ENCODE measurements at places on chromosomes 7 and 10.

DNA sequence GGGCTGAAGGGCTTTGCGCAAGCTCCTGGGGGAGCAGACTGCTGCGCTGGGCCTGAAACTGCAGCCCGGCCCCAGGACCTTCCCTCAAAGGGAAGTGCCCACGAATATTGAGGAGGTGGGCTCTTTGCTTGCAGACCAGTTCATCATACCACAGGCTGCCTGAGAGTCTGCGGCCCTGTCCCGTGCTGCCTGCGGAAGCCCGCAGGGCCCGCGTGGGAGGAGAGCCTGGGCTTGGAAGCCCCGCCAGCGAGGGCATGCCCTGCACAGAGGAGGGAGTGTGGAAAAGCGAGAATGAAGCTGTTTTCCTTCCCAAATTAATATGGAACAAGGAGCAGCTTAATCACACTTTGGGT lies 83.6 kb upstream of the MKI67 start:
- no peak for DNase-seq

GRCh38 chr10:126525326-126525725 lies 137.0 kb upstream of the ADAM12 start:
- DNase-seq, result no peak

GRCh38 chr7:116802144-116802745 lies 60.1 kb upstream of the CAPZA2 start:
- DNase-seq, result no peak

DNA sequence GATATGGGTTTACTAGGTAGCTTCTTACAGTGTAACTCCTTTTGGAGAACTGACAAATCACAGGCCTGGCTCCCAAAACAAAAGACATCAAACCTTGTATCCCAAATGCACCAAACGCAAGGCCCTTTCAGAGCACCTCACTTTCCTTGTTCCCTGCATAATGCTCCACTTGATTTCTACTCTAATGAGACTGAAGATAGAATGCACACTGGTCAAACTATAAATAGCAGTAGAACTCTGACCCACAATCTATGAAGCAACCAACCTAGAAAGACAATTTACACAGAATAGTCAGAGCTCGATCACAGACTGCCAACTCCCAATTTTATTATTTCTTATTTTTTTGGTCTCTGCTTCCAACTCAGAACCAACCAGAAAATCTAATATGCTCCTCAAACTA lies 214.4 kb downstream of the CACNA2D1 start:
- no peak for DNase-seq

DNA sequence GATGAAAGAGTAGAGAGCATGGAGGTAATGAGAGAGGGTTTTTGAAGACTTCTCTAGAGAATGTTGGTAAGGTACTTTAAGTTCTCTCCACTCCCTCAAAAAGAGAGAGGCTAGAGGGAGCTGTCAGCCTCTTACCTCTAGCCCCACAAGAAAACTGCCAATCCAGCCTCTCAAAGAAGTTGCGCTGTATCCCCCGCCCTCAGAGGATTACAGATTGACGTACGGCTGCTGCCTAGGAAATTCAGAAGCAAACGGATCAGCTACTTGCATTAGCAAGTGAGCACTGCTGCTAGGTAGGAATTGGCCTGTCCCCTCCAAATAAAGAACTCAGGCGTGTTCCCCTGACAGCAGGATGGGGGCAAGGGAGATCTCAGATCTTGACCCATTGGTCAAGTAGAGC lies 34.2 kb downstream of the TYW1B start:
- DNase-seq, result no peak

GRCh38 chr7:109215341-109215740 lies 645.7 kb downstream of the DNAJB9 start:
- DNase-seq, result no peak

GRCh38 chr7:123028339-123028738 lies 32.8 kb upstream of the TAS2R16 start:
- no peak for DNase-seq

DNA sequence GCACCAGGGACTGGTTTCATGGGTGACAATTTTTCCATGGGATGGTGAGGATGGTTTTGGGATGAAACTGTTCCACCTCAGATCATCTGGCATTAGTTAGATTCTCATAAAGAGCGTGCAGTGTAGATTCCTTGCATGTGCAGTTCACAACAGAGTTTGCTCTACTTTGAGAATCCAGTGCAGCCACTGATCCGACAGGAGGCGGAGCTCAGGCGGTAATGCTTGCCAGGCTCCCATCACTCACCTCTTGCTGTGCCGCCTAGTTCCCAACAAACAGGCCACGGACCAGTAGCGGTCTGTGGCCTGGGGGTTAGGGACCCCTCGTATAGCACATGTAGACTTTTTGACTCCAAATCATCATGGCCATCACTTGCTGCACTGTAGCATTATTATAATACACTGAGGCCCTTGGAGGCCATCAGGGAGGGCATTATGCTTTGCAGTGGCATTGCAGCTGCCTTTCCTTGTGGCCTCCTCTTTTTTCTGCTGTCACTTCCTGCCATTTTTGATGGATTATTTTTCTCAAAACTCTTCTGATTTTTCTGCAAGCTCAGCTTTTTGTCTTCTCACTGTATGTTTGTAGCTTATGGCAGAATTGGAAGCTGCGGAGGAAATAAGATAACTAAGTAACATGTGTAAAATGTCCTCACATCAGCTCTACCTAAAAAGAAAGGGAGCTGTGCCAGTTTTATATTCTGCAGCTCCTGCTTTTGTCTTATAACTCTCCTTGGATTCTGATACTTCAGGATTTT lies 18.5 kb downstream of the CSGALNACT2 start:
- DNase-seq, result no peak

DNA sequence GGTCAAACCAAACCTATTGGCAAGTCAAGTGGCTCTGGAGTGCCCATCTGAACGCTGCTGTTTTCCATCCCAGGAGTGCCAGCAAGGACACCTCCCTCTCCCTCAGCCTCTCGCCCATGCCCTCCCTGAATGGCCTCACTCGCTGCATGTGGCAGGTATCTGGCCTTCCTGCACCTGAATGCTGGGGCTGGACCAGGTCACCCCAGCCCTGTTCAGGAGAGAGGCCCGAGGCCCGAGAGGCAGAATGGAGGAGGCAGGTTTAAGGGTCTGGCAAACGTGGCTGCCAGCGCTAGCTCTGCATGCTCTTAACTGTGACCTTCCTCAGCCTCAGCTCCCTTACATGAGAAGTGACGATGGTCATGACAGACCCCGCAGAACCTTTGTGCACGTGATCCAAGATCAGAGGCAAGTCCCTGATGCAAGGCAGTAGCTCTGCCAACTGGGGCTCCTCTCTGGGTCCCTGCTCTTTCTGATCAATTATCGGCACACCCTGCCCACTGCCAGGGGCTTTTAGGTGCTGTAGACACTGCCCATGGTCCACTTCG lies 295.7 kb upstream of the ZMIZ1 start:
- no peak for DNase-seq

GRCh38 chr10:116430288-116430687 lies 2.6 kb downstream of the PNLIPRP3 start:
- DNase-seq, result no peak

DNA sequence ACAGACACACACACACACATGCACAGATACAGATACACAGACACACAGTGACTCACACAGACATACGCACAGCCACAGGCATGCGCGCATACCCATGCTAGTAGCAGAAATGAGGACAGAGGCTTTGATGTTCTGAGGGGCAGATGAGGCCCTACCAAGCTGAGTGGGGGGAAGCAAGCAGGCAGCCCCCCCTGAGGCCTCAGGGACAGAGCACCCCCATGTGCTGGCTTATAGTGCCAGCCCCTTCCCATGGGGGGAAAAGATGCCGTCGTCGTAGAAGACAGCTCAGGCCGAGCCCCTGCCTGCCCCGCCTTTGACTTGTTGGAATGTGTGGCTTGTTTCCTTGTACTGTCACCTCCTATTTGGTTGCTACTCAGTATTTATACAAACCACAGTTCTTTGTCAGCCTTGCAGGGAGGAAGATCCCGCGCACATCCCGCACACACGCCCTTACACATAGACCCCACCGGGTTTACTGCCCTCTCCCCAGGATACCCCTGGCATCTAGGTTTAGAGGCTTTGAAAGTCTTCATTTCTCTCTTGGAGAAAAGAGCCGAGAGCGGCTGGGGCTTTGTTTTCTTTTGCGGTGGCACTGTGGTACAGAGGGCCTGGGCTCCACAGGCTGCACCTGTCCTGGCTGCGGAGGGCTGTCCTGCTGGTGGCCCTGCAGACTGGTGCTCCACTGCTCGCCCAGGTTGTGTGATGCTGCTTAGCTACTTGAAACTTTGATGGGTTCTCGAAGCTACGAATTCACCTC lies 112.5 kb downstream of the DOCK1 start:
- no peak for DNase-seq

- no peak for DNase-seq
Observed at GRCh38 chr7:101122933-101123702, 3.8 kb upstream of the SERPINE1 start.

DNA sequence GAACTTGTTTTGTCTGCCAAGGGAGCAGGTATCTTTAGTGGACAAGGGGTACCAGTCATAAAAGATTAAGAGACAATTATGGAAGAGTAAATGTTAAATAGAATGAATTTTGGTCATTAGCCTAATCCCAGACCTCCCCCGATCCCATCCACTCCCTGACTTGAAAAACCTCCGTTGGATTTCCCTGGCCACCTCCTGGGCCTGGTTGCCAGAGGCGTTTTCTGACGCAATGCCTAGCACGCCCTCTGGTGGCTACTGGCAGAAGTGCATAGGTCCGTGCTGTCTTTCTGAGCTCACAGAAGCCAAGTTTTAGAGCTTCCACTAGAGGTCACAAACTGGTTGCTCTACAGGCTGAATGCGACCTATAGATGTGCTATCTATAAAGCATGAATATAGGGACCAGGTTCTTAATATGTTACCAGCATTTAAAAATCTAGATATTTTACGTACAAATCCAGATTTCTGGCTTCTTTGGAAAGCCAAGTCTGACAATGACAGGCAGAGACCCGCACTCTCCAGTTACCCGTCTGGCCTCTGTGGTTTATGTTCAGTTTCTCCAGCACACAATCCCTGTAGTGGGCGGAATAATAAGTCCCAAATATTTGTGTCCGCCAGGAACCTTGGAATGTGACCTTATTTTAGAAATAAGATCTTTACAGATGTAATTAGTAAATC lies 39.8 kb downstream of the SPOCK2 start:
- peak; percentile 96 for DNase-seq

DNA sequence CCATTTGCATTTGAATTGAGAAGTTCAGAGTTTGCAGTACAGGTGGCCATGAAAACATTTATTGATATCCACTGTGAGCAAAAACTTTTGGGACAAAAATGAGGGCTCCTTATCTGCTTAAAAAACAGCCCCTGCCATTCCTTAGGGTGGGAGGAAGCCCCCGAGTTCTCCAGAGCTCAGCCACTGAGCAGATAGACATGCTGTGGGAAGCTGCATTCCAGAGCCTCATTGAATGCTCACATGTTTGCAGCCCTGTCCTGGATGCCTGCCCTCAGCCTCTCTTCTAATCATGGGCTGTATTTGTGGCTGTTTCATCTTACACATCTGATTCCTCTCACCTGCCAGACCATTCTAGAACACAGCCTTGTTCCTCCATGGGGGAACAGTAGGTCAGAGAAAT lies 33.3 kb downstream of the PLPP4 start:
- DNase-seq, result no peak

DNA sequence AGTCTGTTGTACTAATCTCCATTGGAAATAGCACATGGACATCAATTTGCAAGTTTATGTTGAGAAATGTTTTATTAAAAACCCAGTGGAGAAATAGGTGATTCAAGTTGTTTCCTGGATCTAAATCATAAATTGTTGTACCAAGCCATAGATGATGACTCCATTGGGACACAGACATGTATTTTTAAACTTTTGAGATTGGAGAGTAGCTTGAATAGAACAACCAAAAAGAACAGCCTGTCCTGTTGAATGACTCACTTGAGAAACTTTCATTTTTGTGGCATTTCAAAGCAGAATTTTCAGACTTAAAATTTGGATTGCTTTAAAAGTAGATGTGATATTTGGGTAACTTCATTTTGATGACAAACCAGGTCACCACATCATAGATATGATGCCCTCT lies 197.5 kb downstream of the GPAM start:
- no peak for DNase-seq

GRCh38 chr7:23476286-23477156 lies 6.2 kb upstream of the IGF2BP3 start:
- DNase-seq, result no peak

DNA sequence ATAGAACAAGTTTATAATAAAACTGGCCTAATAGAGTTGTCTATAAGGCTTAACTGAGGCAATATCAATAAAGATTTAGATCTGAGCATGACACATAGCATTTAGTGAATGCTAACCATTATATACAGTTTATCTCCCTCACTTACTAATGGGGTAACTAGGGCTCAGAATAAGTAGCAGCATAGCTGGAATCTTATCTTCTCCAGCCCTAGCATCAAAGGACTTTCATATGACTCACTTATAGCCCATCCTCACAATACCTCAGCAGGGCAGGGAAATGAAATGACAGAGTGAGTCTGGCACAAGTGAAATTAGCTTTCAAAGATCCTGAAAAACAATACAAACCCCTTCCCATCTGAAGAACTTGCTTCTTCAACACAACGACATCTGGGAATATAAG lies 362.9 kb downstream of the KIF20B start:
- DNase-seq, result no peak

GRCh38 chr7:154672659-154673415 lies 330.1 kb downstream of the PAXIP1 start:
- DNase-seq, result no peak

DNA sequence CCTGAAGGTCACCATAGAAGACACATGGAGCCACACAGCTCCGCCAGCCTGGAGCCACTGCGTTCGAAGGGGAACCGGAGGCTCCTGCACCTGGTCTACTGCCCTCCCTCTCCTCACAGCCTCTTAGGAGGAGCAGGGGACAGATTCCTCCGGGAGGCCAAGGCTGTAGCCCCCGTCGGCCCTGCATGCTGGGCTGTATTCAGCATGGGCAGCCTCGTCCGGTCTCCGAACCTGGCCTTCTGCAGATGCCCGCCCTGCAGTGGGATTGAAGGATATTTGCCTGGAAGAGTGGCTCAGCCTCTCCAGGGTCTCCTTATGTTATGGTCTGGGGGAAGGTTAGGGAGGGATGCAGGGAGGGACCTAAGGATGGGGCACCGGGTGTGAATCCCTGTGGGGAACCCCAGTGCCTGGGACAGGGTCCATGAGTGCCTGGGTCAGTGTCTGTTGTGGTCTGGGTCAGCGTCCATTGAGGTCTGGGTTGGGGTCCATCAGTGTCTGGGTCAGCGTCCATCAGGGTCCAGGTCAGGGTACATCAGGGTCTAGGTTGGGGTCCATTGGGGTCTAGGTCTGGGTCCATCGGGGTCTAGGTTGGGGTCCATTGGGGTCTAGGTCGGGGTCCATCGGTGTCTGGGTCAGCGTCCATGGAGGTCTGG lies 13.0 kb upstream of the SCART1 start:
- no peak for DNase-seq

Data from Peyer's patch (tissue), 4 donors.